ENCODE measurements at places on chromosomes 6 and 20.

DNA sequence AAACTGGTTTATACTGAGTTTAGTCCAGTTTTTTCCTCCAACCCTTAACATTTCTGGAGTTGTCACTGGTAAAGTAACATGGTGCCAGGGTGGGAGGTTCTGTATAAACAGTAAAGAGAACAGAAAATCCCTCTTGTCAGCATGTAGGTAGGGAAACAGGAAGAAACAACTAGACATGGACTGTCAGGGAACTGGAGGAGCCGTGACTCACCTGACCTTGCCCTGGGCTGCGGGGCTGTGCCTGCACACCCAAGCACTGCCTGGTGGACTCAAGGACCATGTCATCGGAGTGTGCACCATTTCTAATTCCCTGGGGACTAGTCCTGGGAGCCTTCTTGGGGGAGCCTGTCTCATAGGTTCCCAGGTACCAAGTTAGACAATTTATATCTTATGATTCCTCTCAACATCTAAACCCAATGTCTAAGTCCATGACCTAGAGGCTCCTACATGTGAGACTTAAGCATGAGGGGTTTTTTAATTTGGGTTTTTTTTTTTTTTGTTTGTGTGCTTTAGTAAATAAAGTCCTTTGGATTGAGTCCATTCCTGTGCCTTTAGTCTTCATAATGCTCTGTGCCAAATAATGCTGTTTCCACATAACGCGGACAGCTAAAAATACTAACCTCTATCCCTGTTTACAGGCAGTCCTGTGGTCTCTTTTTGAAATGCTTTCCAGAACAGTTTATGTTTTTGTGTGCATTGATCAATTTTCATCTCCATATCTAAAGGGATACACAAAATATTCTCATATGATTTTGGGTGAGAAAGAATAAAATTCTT, 136.9 kb upstream of the SUPT3H start:
- DNase-seq, result no peak

DNA sequence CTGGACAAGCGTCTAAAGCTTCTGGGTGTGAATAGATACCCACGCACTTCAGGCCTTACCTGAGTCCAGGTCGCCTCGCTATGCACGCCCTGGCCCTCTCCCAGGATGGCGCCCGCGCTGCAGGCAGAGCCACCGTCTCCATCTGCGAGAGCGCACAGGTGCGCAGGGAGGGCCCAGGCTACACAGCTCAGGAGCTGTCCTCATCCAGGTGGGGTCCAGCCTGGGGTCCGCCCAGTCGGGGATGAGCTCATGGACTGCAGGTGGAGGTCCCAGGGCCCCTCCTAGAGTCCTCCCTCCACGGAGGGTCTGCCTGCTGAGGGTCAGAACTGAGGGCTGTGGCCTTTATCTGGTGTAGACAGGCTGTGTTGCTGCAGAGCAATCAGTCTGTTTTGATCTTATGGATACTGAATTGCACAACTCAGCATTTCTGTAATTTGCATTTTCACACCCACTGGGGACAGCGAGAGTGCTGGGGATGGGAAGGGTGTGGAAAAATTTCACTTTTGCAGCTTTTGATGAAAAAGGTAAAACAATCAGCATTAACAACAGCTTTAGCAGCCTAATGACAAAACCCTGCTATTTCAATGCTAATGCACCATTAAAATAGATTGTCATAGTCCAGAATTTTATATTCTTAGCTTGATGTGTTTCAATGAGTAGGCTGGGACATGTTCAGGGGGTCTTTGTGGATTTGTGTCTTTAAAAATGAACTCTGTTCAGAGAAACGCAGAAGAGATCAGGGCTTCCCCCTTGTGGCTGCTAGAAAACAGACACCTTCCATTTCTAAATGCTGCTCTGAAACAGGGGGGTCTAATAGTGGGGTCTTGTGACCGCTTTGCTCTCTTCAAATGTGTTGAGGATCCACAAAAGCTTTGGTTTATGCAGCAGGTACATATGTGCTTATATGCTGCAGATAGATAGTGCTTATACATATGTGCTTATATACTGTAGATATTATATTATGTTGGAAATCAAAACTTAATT, 77.8 kb upstream of the PHACTR3 start:
- peak; percentile 71 for DNase-seq

- no peak for DNase-seq
Measured at GRCh38 chr6:154754152-154754551, 20.9 kb downstream of the SCAF8 start.

DNA sequence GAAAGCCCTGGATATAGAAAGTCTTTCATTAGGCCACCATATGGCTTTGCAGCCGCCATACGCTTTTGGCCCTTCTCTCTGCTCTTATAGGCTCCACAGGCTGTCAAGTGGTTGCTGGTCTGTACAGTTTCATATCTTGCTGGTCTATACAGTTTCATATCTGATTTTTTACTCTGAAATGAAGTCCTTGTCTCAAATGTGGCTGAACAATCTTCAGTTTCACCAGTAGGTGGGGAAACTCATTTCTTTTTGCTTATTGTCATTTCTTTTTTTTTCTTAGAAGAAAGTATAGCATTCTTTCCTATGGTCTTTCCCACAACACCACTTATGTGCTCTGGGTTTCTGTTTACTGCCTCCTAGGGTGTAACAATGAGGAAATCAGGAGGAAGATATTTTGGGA, 771.4 kb upstream of the MMS22L start:
- no peak for DNase-seq

DNA sequence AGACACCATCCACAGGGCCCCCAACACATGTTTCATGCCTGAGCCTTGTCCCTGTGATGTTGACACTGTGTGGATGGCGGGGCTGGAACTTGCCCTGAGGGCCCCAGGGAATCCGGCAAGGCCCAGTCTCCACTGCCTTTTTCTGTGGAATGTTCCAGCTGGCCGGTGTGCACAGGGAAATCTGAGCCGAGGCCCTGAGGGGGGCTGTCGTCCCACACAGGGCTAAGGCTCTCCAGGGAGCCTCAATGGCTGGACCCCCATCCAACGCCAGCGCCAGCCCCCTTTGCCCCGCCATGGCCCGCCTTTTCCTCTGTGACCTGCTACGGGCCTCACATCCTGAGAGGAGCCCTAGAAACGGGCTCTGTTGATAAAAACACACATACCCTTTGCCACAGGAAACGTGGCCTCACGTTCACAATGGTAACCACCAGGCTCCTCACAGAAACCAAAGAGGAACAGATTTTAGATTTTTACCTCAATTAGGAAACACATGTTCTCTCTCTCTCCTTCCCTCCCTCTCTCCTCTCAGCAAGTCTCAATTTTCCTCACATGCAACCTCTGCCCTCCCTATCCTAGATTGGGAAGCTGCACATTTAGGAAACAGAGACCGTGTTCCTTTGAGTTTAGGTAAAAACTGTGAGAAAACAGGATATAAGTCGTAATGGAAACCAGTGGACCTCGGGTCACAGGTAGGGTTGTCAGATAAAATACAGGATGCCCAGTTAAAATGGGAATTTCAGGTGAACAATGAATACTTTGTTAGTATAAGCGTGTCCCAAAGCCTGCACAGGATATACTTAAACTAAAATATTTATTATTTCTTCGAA, 13.7 kb upstream of the ZNF831 start:
- no peak for DNase-seq

- no peak for DNase-seq
Measured at GRCh38 chr6:150452428-150453243, 83.8 kb downstream of the IYD start.

Measured in SK-N-SH (cell line).